ENCODE measurements at places on chromosomes 4 and X.
A peak's percentile ranks its signal among the peaks of the same experiment; 100 is the strongest.

GRCh38 chr4:66340286-66340893 lies 670.1 kb upstream of the EPHA5 start:
- no peak for DNase-seq

GRCh38 chr4:155495572-155496293 lies 119.0 kb upstream of the MAP9 start:
- DNase-seq = no peak

DNA sequence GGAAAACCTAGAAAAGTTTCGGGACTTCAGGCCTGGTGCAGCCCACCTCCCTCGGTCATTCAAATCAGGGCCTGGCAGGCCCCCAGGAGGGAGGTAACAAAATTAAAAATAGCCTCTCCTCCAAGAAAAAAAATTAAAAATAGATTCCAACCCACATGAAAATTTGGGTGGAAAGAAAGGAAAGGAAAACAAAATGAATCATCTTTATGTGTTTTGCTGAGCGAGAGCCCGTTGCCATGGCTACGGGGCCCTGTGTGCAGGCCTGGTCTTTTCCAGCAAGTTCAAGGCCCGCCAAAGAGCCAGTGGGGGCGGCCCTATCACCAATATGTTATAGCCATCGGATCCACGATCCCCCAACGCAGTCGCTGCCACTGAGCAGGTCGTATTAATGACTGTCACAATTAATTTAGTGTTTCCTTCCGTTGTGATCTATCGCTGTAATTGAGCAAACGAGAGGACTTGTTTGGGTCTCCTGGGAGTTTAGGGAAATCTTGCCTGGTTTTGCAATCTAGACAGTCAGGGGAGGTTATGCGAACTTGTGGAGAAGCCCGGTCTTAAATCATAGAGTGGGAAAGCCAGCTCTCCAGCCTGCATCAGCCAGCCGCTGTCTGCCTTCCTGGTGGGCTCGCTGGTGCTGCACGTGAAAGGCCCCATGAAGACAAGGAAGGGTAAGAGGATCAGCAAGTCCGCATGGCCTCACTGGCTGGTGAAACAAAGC lies 452.4 kb downstream of the BCOR start:
- DNase-seq = no peak

DNA sequence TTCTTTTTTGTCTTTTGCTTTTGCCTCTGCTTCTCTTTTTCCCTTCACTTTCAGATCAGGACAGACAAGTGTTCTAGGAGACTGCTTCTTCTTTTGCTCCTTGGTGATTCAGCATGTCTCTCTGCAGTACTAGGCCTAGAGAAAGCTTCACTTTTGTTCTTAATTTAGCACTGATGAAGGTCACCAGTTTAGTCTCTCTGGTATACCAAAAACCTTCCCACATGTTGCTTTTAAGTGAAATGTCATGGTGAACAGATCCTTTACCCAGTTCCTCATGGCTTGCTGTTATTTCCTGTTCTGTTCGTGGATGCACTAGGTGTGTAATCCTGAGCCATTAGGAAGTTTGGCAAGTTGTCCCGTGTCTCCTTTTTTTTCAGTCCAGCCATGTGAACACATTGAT lies 53.3 kb downstream of the NBDY start:
- no peak for DNase-seq

DNA sequence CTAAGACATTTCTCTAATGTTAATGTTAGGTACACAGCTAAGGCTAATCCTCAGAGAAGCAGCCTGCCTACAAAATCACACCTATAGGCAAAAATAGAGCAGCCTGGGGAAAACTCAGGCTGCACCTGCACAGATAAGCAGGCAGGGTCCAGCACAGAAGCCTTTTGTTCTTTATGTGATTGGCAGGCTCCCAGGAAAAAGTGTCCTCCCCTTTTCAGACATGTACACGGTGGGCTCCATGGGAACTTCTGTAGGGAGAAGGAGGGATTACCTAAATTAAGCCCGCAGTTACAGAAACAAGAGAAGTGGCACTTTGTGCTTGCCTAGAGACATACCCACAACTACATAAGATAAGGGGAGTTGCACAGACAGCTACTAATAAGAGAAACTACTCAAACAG lies 4.0 kb upstream of the HSPA4L start:
- no peak for DNase-seq

DNA sequence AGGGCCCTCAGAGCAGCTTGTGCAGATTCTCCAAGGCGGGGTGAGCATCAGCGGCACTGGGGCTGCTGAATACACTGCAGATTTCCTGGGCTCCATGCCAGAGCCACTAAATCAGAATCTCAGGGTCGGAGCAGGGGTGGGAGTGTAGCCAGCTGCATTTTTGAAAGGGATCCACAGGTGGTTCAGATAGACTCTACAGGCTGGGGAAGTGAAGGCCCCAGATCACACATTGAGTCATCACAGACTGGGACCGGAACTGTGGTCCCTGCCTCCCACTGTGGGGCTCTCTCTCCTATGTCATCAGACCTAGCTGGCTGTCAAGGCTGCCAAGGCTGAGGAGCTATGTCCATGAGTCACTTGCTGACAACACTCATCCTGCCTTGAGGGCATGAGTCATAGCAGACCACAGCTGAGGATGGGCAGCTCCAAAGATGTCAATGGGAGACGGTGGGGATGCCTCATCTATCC lies 162.3 kb upstream of the MAMLD1 start:
- DNase-seq = peak; percentile 50

GRCh38 chr4:87982446-87983010 lies 7.0 kb downstream of the SPP1 start:
- no peak for DNase-seq

- DNase-seq = no peak
Measured at GRCh38 chrX:150984169-150984824, 1.2 kb downstream of the HMGB3 start.

DNA sequence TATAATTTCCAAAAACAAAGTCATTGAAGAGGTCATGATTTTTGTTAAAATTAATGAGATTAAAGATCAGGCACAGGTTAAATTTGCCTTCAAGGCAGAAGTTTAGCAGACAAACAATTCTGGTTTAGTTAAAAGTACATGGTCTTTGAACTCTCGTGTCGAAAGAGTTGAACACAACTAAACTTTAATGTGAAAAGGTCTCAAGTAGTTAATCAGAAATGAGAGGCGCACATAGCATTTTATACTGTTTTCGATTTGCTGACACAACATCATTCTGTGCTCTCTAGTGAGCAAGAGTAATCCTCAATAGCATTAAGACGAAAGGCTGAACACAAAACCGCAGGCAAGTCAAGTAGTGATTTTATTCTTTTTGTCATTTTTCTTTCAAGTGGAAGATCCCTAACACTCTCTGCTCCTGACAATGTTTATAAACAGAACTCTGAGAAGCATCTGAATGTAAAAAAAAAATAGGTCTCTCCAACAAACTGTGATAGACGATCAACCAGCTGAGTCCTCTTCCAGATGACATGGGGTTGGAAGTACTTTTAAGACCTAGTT lies 49.8 kb downstream of the SH3RF1 start:
- DNase-seq = no peak

- no peak for DNase-seq
Measured at GRCh38 chr4:91322961-91323360, 980.8 kb upstream of the GRID2 start.

DNA sequence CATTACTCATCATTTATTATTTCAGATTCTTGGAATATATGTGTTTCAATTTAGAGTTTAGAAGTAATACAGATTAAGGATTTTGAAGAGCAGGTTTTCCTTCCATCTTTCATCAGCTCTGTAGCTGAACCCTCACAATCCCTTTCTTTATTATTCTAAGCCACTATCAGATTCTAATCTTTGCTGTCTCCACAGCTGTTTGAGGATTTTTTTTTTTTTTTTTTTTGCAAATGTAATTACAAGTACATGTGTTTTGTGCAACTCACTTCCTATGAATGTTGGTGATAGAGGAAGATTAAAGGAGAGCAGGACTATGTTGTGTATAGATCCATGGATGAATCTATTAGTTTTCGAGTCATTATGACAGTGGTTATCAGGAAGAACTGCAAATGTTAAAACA lies 87.4 kb upstream of the TENM3 start:
- no peak for DNase-seq

DNA sequence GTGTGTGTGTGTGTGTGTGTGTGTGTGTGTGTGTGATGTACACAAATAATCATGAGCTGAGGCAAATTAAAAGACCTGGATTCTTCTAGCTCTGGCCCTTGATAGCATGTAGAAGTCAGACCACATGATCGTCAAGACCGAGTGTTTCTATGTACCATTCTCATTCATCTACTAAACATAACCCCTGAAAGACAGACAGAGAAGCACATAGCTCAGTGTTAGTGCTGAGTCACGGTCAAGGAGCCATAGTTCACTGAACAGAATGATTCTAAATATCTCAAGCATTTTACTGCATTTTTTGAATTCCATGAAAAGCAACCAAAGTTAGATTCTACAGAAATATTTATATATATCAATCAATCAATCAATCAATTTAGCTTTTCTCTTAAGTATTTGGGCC lies 412.3 kb upstream of the CXorf51A start:
- DNase-seq = no peak
